ENCODE measurements at places on chromosomes 2 and 18. TPM values are rescaled to one million over a fixed set of nuclear protein-coding genes. Genes with fewer than 3 reads are reported as not detected.
A peak's percentile ranks its signal among the peaks of the same experiment; 100 is the strongest.

GRCh38 chr18:34283506-34283905 is 58.8 kb upstream of the NOL4 start:
- DNase-seq = no peak

GRCh38 chr2:109597283-109597682 is 16.5 kb downstream of the SEPTIN10 start:
- no peak for DNase-seq

DNA sequence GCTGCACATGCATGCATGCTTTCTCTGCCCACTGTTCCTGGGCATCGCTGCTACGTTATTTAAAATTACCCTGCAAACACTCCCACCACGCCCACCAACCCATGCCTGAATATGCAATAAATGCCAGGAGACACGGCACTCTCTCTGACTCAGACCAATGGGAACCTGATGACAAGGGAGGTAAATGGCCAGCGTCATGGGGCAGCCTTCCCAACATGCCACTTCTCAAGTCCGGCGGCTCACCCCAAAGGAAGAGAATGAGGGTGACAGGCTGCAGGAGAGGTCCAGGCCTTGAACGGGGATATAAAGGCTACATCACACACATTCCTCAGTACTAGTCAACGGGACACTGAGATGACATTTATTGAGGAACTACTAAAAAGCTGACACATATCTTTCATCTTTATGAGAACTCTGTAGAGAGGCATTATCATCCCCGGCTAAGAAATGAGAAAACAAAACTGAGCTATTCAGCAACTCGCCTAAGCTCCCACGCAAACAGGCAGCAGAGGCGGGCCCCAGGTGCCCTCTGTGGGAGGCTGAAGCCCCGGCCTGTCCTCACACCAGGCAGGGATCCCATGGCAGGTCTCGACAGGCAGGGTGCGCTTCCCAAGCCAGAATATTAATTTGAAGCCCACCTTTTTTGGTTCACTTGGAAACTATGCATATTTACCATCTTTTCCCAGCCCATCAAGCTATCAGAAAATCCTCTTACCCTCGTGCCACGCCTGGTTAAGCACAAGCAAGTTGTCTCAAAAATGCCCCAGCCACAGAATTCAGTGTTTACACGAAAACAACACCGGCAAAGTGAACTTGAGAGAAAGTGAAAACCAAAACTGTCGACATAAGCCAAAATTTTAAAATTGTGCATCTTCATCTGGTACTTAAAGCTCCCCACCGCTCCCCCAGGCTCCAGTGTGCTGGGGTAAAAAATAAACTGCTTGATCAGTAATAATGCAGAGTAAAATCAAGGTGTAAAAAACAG is 166.3 kb downstream of the HDAC4 start:
- no peak for DNase-seq

CCDC68 gene
- 5.0 TPM for total RNA-seq

- peak; percentile 67 for DNase-seq
Observed at GRCh38 chr2:76469066-76469465, 758.4 kb upstream of the GCFC2 start.

GRCh38 chr18:50218432-50219197 is 23.7 kb upstream of the MYO5B start:
- DNase-seq = no peak

CD28 gene
- 2.4 TPM for total RNA-seq

DNA sequence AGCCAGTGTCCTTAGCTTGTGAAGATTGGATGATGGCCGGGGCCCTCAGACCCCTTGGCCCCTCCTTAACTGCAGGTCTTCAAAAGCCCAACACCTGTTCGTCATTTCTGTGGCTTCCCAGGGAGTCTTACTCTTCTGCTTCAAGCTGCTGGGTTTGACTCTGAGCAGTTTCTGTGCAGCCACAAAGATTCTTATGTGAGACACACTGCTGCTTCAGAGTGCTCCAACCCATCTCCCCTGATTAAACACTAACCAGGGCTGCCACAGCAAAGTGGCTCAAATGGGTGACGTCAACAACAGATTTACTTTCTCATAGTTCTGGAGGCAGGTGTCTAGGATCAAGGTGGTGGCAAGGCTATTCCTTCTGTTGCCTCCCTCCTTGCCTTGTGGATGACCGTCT is 40.8 kb downstream of the TSN start:
- DNase-seq = no peak

Data from tongue (tissue), 3 donors.